Stimulated activated CD8-positive, alpha-beta memory T cell treated with anti-CD3 and anti-CD28 coated beads, Interleukin-4, amount 100 ng/mL, for 4 hours (primary cell): ENCODE measurements at places on chromosomes 7 and 10.

DNA sequence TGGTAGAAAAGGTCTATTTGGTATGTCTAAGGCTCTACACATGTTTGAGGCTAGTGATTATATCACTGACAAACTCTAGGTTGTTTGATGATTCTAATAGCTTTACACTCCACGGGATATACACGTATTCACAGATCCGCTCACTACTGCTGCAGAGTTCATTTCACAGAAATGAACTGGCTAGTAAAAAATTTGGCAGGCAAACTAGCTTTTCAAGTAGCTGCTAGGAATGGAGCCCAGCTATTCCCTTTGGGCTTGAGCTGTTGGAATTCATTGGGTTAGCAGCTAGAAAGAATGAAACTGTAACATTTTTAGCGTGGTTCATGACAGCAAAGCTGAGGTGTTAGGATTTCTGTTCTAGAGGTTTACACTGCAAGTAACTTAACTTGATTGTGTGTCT lies 37.6 kb downstream of the R3HCC1L start:
- DNase-seq, result no peak

DNA sequence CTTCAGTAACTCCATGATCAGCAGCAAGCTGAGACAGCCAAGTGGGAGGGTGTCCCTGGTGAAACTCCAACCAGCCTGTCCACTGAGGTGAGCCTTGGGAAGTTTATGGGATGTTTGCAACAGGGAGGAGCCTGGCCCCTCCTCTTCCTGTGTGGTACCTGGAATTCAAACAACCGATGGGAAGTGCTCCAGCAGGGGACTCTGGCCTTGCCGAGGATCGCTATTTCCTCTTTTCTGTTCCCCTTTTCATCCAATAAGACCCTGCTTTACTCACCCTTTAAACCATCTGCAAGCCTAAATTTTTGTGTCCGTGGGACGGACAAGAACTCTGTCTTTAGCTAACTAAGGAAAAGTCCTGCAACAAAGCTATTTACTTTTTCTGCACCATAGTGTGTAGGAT lies 491.1 kb upstream of the ZMIZ1 start:
- DNase-seq, result no peak

DNA sequence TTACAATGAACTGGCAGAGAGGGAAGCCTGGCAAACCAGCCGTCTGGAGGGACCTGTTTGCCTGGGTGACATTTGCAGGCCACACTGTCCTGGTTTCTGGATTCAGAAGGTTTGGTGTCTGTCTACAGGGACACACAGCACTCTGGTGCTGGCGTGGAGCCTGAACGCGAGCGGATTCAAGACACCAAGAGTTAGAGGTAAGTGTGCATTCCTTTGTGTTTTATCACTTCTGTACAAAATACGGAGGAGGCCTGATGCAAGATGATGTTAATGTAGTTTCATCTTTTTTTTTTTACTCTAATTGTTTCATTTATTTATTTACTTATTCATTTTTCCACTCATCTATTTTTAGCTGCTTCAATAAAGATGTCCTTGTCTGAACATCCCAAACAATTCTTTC lies 485.3 kb upstream of the ADARB2 start:
- no peak for DNase-seq

GRCh38 chr7:72042855-72043254 lies 369.3 kb downstream of the CALN1 start:
- DNase-seq, result no peak

DNA sequence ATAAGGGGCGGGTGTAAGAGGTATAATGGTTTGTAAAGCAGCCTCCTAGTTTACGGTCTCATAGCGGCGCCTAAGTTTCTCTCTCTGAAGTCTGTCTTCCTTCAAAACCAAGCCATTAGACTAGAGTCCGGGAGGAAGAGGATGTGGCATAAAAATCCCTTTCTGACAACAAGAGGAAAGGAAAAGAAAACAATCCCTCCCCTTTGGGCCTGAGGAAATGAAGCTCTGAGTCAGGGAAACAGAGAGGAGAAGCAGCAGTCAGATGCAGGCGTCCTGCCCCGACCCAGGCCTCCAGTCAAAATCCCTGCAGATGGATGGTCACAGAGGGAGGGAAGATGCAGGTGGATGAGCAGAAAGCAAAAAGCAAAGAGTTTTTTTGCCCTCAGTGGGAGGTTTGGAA lies 23.7 kb downstream of the PARP12 start:
- DNase-seq, result no peak

- no peak for DNase-seq
These were observed 41.1 kb upstream of the CDK13 start for GRCh38 chr7:39908973-39909372.

- DNase-seq, result no peak
These were observed at the start of gene GDF10 for GRCh38 chr10:47299611-47300428. GDF10 (plus strand) TSS chr10:47300197; CDS start chr10:47300652, 455 bp downstream.

GRCh38 chr7:70512144-70512543 lies 619.8 kb upstream of the GALNT17 start:
- DNase-seq, result no peak

- no peak for DNase-seq
These were observed 939.6 kb upstream of the C7orf33 start for GRCh38 chr7:147650991-147651390.

GRCh38 chr10:22714479-22715289 lies at the start of gene PIP4K2A:
PIP4K2A (minus strand) TSS chr10:22714578; CDS start chr10:22714326, 252 bp downstream.
- DNase-seq, result peak; percentile 50

GRCh38 chr7:25897261-25897782 lies 254.7 kb upstream of the NFE2L3 start:
- no peak for DNase-seq

GRCh38 chr7:38819463-38819862 lies 89.5 kb downstream of the VPS41 start:
- DNase-seq, result no peak

GRCh38 chr10:69497231-69497561 lies 45.9 kb downstream of the TSPAN15 start:
- no peak for DNase-seq

DNA sequence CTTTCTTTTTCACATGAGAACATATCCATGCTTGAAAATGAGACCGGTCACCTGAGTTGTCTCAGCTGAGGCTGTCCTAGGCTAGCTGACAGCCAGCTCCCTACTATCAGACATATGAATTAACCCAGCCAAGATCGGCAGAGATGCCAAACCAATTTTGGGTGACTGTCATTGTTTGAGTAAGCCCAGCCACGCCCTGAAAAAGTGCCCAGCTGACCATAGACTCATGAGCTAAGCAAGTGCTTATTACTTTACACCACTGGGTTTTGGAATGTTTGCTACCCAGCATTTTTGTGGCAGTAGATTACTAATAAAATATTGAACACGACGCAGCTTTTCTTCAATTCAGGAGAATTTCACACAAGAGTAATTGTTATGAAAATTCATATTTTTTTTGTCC lies 265.2 kb upstream of the LYZL1 start:
- no peak for DNase-seq

DNA sequence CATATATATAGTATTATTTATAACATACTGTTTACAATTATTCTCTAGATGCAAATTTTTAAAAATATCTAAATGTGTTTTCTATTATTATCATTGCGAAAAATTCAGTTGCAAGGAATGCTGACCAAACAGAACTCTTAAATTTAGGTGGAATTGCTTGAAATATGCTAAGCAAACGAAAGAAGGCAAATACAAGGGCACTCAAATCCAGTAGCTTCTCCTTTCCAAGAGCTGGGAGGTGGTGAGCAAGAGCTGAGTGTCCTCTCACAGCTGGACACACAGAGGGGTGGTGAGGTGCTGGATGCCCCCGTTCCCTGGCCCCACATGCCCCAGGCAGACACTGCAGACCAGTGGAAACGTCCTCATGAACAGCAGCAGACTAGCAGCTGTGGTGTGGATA lies 166.0 kb downstream of the TAX1BP1 start:
- no peak for DNase-seq

DNA sequence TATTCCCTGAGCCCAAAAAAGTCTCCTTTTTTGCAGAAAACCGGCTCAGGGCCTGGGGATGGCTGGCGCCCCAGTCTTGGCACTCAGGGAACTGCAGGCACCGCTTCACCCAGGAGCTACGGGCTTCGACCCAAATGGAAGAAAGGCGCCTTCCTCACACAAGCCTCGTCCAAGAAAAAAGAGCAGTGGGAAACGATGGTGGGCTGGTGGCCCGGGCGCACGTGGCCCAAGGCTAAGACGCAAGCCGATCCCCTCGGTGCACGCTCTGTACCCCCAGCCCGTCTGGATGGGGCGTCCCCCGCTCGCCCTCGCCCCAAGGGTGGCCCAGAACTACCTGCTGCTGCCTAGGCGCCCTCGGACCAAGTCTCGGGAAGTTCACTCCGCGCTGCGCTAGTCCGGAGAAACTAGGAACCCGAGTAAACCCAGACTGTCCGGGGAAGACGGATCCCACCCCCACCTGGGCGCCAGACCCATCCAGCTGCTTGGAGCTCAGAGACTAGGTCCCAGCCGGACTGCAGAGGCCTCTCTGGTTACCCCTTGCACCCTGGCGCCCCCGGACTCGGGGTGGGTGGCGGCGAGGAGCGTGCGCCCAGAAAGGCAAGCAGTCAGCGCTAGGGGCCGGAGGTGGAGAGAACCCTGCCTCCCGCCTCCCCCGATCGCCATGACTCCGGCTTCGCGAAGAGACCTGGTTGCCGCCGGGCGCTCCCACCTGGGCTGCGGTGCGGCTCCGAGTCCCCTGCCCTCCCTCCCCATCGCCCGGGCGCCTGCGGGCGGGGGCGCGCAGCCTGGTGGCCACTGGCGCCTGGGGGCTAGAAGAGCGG lies 76.4 kb downstream of the CALN1 start:
- DNase-seq, result no peak
